ENCODE measurements at places on chromosomes 11 and 22.

GRCh38 chr22:47967831-47968230 lies 1205.4 kb downstream of the TBC1D22A start:
- DNase-seq = no peak

DNA sequence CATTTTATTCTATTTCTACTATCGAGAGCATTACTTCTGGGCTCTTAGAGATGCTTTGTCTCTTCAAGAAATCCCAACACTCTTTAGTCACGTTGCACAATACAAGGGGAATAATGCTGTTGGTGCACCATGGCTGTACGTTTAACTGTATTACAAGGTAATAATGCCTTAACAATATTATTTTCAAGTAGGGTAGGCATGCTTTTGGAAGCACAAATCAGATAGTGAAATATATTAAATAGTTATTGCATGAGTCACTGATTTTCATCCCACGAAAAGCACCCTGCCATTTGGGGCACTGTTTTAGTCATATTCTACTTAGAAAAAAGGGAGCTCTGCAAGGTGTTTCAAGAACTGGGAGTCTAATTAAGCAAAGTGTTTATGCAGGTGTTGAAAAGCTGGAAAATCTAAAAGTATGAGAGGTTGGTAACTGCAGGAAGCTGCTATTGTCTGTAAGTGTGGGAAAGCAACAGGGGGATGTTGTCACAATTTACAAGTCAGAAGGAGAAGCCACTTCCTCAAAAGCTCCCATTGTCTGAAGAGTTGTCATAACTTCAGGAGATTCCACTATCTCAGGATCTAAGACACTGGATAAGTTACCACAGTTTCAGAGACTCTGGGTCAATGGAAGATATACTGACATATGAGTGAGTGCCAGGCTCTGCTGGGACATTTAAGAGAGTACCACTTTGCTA lies 218.2 kb downstream of the JRKL start:
- no peak for DNase-seq

DNA sequence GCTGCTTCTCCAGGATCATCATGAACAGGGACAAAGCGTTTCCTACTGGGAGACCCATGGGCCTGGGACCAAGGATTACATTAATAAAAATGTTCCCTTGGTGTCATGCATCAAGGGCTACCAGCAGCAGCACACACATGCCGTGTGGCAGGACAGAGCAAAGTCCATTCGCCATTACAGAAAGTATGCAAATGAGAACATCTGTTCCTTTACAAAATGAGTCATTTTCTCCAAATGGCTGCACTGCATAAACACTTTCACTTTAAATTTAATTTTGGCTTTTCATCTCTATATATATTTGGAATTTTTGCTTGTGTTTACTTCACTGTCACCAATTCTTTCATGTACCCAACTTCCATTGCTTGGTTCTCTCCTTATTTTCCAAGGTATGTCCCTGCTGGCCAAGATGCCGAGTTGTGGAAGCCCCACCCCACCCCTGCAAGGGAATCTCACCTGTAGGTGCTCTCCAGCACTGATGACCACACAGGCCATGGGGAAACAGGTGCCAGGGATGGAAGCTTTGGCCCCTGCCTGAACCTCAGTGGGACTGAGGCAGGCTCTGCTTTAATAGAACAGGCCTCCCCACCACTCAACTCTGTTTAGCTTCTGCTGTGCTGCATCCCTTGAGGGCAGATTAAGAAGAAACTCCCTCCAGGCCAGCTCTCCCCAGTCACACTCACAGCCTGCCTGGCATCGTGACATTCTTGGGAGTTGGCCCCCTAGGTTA lies 15.6 kb upstream of the GNAZ start:
- DNase-seq = no peak

- DNase-seq = no peak
Measured at GRCh38 chr22:48741540-48741939, 1086.1 kb downstream of the BRD1 start.

GRCh38 chr11:72553706-72554105 lies 119.4 kb upstream of the CLPB start:
- DNase-seq = peak; percentile 36

GRCh38 chr11:27532652-27533325 lies 26.2 kb upstream of the LIN7C start:
- DNase-seq = no peak

- no peak for DNase-seq
Measured at GRCh38 chr11:125587480-125587879, 5.2 kb upstream of the STT3A start.

GRCh38 chr11:30447058-30447640 lies 124.2 kb downstream of the ARL14EP start:
- DNase-seq = no peak

- DNase-seq = no peak
Measured at GRCh38 chr11:118247041-118247440, 5.1 kb downstream of the MPZL3 start.

- no peak for DNase-seq
Measured at GRCh38 chr11:18969720-18970119, 30.5 kb upstream of the MRGPRX1 start.

- peak; percentile 60 for DNase-seq
Measured at GRCh38 chr22:36860821-36861659, at the start of gene NCF4. NCF4 (plus strand) TSS chr22:36861006; CDS start chr22:36861172, 166 bp downstream.

- DNase-seq = no peak
Measured at GRCh38 chr11:91866642-91867041, 358.0 kb upstream of the FAT3 start.

- DNase-seq = no peak
Measured at GRCh38 chr22:32123657-32124056, 35.4 kb downstream of the C22orf42 start.

GRCh38 chr11:93756748-93757147 lies 15.3 kb downstream of the C11orf54 start:
- no peak for DNase-seq
